Anterior cingulate cortex (tissue), 58 donors: ENCODE measurements at places on chromosomes 2 and 18.

DNA sequence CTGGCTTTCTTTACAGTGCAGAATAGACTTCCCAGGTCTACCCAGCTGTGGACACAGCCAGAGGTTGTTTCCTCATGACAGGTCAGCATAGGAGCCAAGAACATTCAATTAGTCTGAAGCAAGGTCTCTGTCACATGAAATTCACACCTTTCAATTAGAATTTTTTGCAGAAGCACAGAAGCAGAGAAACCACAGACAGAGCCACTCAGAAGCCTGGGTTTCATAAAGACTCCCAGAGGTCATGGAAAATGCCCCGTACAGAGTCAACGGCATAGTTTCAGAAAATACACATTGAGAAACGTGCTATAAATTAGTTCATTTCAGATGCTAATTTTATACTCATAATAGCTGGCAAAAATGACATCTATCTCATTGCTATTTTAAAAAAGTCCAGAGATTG lies 87.0 kb upstream of the TMEM200C start:
- DNase-seq, result no peak

- DNase-seq, result no peak
Measured at GRCh38 chr18:75395137-75395536, 32.4 kb downstream of the SMIM21 start.

DNA sequence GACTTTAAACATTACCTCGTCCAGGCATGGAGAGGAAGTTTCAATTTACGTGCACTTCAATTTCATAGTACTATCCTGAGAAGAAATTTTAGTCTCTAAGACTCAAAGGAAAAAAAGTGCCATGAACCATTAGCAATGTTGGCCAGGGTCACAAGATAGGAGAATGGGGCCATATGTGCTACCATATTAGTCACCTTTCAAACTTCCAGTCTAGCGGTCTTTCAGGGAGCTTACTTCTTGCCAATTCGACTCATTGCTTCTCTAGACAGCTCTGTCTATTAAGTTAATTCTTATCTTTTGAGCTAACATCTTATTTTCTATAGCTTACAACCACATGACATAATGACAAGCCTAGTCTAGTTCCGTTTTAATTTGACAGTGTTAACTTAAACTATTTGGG lies 129.1 kb downstream of the ANKRD44 start:
- no peak for DNase-seq

DNA sequence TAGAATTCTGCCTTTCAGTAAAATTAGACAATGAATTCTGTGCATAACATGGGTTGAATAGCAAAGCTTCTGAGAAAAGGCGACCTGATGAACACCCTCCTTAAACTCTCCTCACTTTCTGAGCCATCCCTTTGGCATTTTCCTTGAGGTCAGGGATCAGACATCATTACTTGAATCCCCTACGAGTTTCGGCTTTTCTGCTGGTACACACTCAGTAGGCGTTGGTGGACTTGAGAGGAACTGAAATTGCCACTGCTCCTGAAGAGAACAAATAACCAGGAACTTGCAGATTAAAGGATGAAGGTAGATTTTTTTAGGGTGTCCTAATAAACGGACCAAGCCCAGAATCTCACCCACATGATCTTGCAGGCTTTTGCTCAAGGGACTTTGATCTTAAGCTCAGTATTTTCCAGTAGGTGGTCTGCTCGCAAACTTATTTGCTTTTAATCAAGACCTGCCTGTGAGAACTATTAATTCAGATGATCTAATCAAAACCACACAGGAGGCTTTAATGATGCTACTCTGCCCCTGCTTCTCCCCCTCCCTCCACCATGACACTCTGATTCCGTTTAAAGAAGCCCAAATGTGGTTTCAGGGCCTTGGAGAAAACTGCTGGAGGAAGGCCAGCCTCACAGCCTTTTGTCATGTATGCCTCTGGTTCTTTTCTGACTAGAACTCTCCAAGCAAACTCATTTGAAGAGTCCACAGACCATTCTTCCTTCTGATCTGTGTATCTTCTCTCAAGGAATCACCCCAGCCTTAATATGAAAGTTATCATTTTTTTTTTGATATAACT lies 124.9 kb downstream of the PRKCE start:
- DNase-seq, result no peak

- DNase-seq, result no peak
Measured at GRCh38 chr18:6941996-6942395, 175.6 kb downstream of the LAMA1 start.

DNA sequence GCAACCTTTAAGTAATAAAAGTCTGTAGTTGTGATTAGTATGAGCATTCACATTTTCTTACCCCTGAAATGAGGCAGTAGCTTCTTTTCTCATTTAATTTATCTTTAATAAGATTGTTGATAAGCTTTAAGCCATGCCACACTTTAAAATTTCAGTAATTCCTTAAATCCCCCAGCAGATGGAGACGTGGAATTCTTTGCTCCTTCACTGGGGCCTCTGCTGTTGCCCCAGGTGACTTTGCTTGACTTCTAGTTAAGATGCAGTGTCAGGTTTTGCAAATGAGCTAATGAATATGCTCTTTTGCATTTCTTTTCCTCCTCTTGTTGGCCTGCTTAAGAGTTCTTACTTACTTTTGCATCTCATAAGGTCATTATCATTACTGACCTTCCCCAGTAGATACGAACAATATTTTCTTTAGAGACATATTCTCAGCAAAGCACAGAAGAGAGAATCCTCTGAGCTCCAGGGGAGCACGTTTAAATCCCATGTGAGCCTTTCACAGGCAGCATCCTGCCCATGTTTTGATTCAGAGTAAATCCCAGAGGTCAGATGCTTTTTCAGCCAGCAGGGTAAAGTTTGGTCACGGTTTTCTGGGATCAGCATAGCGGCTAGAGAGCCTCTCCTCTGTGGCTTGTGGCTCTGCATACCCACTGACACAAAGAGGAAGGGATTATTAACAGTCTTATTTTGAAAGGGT lies 222.9 kb downstream of the PTPRM start:
- DNase-seq, result no peak

DNA sequence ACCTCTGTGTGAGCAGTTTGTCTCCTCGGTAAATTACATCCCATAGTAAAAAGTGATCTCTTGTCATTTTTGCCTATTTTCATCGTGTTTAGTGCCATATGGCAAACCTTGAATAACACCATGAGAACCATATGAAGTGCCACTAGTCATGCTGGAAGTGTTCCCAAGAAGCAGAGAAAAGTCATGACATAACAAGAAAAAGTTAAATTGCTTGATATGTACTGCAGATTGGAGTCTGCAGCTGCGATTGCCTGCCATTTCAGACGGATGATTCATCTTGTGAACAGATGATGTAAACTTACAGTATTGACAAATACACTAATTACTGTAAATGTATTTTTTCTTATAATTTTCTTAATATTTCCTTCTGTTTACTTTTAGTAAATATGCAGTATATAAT lies 846.7 kb downstream of the BCL11A start:
- DNase-seq, result no peak

DNA sequence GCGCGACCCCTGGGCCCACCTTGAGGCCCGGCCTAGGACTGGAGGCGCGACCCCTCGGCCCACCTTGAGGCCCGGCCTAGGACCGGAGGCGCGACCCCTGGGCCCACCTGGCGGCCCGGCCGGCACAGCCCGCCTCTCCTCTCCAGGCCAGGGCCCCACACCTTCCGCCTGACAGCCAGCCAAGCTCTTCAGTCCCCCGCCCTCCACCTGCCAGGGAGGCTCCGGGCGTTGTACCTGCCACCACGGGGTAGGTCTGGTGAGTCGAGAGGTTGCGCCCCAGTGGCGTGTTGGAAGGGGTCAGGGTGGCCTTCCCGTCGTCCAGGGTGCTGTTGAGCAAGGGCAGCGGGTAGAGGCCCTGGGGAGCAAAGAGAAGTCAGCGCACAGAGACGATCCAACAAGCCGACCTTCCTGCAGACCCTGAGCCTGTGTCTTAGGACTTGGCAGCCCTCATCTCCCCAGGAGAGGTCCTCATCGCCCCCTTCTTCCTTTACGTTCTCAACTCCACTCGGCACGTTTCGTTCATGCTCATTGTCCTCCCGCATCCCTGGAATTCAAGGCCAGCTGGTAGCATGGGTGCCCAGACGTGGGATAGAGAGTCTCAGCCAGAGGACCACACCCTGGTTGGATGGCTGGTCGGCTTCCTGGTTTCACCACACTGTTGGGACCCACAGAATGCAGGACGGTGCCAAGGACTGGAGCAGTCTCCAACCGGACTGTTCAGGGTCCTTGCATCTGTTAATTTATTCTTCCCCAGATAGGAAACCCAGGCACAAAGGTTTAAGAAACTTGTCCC lies 42.2 kb downstream of the PAX8 start:
- no peak for DNase-seq

- DNase-seq, result no peak
Measured at GRCh38 chr2:129587426-129588064, 391.9 kb upstream of the RAB6C start.
